CD8-positive, alpha-beta T cell (primary cell): ENCODE measurements at places on chromosomes 3 and 15.
A peak's percentile ranks its signal among the peaks of the same experiment; 100 is the strongest.

DNA sequence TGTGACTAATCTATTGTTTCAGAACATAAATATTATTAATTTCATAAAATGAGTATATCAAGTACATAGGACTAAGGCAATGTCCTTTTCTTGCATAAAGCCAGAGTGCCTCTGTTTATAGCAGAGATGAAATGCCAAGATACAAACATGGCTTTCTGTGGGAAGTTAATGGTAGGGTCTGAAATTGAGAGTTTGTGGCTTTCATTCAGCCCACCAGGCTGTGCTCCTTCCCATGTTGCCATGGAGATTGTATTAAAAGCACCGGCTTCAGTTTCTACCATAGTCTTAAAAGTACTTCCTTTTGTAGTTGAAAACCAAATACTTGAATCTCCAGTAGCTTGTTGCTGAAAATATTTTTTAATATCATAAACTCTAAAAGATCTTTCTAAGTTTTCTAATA is 114.0 kb downstream of the LRRC28 start:
- peak; percentile 5 for DNase-seq

DNA sequence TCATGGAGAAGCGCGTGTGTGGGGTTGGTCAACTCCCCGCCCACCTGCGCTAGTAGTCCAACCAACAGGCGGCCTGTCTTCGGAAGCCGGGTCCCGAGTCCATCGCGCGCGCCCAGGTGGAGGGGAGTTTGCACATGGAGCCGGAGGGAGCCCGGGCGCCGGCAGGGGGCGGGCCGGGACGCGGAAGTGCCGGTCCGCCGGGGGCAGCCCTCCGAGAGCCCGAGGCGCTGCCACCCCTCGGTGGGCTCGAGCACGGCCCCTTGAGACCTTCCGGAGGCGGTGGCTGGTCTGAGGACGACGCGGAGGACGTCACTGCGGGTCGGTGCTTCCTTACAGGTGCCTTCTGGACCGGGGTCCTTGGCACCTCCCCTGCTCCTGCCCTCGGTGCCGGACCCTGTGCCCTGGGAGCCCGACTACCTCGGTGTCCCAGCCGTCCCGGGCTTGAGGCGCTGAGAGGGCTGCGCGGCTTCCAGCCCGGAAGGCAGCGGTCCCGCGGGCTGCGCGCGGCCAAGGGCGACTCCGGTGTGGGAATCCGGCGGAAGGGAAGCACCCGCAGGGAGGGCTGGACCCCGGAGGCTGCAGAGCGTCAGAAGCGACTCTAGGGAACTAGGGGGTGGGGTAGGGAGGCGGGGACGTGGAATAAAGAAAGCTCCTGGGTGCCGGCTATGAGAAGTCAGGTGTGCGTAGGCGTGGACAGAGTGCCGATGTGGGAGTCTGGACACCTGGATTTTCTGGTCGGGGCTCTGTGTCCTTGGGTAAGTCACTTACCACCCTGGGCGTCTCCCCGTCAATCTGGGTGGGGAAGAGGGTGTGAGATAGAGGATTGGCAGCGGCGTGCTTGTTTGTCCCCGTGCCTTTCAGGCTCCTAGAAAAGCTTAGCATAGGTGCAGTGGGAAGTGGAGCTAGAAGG is 212.3 kb downstream of the FGF12 start:
- no peak for DNase-seq

DNA sequence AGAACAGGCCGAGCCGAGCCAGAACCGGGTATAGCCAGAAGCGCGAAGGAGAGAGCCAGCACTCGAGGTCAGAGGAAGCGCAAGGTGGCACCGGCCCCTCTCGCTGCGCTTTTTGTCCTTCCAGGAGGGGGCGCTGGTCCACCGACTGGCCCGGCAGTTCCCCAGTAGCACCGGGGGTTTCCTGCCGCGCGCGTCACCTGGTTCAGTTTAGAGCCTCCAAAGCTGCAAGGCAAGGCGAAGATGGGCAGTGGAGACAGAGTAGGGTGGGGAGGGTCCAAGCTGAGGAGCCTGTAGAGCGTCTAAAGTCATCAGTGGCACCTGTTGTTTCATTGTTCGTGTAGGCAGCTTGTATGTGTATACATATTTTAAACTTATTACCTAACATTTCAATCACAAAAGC is 7.6 kb upstream of the NR2E3 start:
- no peak for DNase-seq

- DNase-seq: no peak
Measured at GRCh38 chr3:22360164-22360563, 609.2 kb upstream of the ZNF385D start.

GRCh38 chr3:176513604-176514003 is 683.7 kb downstream of the TBL1XR1 start:
- no peak for DNase-seq

GRCh38 chr3:138899351-138899991 is 47.5 kb downstream of the FOXL2 start:
- DNase-seq: no peak

DNA sequence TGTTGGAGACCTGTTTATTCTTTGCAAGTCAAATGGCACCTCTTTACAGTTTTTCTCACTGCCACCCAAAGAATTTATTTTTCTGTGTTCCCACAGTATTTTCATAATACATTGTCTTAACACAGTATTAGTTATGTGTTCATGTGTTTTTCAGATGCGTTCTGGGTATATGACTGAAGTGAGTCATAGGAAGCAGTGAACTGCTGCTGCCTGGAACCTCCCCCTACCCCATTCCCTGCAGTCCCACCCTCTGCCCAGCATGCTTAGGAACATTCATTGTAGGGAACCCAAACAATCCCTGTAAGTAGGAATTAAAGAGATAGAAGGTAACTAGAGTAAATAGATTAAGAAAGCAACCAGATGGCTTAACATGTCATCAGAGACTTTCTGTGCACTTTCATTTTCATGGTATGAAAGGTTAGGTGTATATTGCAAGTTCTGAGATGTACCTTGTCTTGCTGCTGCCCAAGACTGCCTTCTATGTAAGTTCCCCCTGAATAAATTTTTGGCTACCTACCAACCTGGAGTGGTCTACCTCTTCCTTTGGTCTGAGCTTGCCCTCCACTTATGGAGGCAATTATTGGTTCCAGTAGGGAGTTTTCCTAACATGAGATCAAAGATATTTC is 21.9 kb upstream of the SQOR start:
- DNase-seq: no peak

DNA sequence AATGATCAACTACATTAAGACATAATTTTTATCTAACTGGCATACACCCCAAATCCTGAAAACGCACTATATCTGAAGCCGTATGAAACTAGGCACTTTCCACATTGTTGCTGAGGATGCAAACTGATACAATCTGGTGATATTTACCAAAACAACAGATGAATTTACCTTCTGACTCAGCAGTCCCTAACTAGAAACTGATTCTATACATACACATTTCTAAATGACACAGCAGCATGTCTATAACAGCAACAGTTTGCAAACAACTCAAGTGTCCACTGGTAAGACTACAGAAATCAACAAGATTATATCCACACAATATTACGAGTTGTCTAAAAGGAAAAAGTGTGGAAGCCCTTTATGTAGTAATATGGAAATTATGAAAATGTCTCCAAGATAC is 22.9 kb downstream of the SECISBP2L start:
- DNase-seq: no peak

- DNase-seq: no peak
Measured at GRCh38 chr3:24400015-24400414, 94.6 kb downstream of the THRB start.

DNA sequence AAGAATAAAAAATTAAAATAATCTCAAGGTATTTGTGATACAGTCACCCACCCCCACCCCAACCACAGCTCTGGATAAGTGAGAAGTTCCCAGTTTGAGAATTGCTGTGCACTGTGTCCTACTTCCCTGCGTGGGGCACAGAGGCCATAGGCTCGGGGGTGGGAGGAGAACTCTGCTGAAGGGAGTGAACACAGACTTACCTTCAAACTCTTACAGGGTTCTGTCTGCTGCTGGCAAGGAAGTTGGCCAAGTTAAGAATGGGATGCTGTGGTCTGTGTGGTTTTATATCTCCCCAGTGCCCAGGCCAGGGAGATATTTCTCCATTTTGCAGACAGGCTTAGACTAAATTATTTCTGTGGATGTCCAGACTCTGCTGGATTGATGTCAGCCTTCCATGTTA is 37.6 kb downstream of the SPTSSB start:
- DNase-seq: no peak

GRCh38 chr15:35921046-35921445 is 375.1 kb upstream of the DPH6 start:
- DNase-seq: no peak

DNA sequence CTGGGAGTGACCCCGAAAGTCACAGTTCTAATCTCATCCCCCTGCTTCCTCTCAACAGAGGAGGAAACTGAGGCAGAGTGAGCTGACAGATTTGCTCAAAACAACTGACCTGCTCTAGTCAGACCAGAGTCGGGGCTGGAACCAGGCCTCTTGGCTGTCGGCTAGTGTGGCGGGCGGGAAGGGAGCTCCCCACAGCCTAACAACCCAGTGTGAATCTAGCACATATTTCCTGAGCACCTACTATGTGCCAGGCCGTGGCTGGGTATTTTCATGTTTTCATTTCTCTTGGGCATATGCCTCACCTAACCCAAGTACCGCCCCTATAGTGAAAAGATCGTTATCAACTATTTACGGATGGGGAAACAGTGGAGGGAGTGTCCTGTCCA is 27.2 kb downstream of the GRIP2 start:
- no peak for DNase-seq
